Spinal cord (tissue), 10 donors: ENCODE measurements at places on chromosomes 5 and 9.

DNA sequence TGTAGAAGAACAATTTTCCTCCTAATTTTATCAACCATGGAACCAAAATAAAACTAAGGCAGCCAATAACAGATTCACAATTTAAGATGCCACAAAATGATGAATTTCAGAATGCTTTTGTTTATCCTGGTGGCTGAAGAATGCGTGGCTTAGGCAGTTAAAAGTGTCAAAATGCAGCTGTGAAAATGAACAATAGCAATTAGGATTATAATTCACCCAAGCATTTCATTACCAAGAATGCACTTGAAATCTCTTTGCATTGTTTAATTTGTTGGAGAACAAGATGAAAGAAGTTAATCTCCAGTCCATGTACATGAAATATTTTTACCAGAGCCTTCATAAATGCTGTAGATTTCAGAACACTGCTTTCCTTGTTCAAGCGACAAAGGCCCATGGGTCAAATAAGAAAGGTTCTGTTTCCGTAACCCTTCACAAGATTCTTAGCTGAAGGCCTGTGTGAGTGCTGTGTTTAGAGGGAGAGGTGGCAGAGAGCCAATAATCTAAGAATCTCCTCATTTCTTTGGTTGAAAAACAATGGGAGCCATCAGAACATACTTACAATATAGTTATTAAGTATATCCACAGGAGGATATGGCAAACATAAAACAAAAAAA lies 39.3 kb downstream of the CLINT1 start:
- H3K4me3 ChIP-seq: no peak overlapping the region
- H3K27ac ChIP-seq: no peak overlapping the region
- no peaks in the 10 kb centered on the region for H3K27me3 ChIP-seq
- no peaks in the 10 kb centered on the region for H3K4me1 ChIP-seq
- DNase-seq: no peak

GRCh38 chr5:119945691-119946090 lies 316.3 kb downstream of the FAM170A start:
- no peaks in the 10 kb centered on the region for H3K36me3 ChIP-seq
- no peaks in the 10 kb centered on the region for H3K4me1 ChIP-seq
- H3K27me3 ChIP-seq: no peaks in the 10 kb centered on the region
- H3K27ac ChIP-seq: no peak overlapping the region
- no peak overlapping the region for H3K4me3 ChIP-seq

GRCh38 chr5:35884191-35884769 lies 27.6 kb downstream of the IL7R start:
- H3K27ac ChIP-seq: no peak overlapping the region
- DNase-seq: no peak
- no peaks in the 10 kb centered on the region for H3K36me3 ChIP-seq
- H3K27me3 ChIP-seq: no peaks in the 10 kb centered on the region

GRCh38 chr9:87441251-87441650 lies 56.4 kb upstream of the DAPK1 start:
- no peak for DNase-seq
- H3K36me3 ChIP-seq: no peaks in the 10 kb centered on the region
- no peak overlapping the region for H3K4me3 ChIP-seq
- no peak overlapping the region for H3K27ac ChIP-seq
